ENCODE measurements at places on chromosomes 4 and X.

GRCh38 chr4:70640192-70640591 is 11.6 kb downstream of the ENAM start:
- DNase-seq, result no peak

DNA sequence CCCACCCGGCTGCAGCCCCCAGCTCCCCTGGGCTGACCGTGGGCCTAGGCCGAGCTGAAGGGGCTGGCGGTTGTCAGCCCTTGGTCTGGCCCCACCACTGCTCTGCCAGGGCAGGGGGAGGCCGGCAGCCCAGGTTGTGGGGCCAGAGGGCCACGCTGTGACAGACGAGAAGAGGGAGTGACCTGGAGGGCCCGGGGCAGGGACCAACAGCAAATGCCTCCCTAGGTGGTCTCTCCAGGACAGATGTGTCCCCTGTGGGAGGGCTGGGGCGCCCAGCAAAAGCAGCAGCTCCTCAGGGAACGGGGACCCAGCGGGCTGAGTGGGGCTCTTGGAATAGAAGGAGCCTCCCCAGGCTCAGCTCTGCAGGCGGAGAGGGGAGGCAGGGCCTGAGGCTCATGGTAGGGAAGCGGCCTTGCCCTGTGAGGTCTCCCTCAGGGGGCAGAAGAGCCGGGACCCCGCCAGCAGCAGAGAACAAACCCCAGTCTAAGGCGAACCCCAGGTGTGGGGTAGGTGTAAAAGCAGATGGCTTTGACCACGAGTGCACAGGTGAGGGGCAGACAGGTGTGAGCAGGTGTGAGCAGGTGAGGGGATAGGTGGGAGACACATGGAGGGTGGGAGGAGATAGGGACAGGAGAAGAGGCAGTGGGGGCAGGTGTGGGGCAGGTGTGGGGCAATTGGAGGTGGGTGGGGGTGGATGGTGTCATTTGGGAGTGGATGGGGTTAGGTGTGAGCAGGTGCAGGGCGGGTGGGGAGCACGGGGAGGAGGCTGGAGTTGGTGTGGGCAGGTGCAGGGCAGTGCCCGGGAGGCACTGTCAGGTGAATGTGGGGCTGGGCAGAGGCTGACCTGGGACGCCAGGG is 34.1 kb upstream of the SPON2 start:
- DNase-seq, result peak; percentile 35

- no peak for DNase-seq
These were observed 646.0 kb upstream of the PITX2 start for GRCh38 chr4:111268769-111269414.

DNA sequence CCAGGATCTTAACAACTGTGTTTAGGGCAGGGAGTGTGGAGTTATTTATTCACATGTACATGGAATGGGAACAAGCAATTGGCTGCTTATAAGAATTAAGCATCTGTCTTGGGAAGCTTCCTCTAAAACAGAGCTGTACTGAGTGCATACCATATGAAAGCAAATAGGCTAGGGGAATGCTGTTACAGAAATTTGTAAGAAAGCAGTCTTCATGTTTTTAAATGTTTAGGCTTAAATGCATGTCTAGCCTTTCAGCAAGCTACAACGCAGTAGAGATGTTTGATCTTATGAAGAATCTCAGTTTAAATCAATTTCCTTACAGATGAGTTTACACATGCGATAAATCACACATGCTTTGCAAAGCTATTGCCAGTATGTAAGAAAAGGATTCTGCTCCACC is 123.1 kb upstream of the MID1 start:
- DNase-seq, result no peak

DNA sequence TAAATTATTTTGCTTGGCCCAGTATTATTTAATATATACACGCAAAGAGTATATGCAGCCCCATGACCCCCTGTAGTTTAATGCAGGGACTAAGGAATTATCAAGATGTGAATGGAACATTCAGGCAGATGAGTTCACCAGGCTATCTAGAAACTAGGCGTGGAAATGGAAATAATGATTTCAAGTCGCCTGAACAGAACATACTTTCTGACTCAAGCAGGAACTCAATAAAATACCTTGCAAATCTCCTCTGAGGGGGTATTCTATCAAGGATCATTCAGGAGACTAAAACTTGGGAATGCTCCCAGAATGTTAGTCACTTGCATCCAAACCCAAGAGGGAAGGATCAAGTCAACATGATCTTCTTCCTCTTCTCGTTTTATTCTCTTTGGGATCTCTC is 59.6 kb upstream of the RASSF6 start:
- no peak for DNase-seq

- DNase-seq, result no peak
These were observed 30.6 kb upstream of the CCKAR start for GRCh38 chr4:26520728-26521450.

GRCh38 chr4:6088950-6089349 is 70.7 kb upstream of the C4orf50 start:
- no peak for DNase-seq
